Activated CD8-positive, alpha-beta memory T cell treated with anti-CD3 and anti-CD28 coated beads, Interleukin-2, amount 10 ng/mL, durations not matched to agents 7 days and 5 days (primary cell): ENCODE measurements at places on chromosomes 12 and 14. TPM values are rescaled to one million over a fixed set of nuclear protein-coding genes. Genes with fewer than 3 reads are reported as not detected.
A peak's percentile ranks its signal among the peaks of the same experiment; 100 is the strongest.

DNA sequence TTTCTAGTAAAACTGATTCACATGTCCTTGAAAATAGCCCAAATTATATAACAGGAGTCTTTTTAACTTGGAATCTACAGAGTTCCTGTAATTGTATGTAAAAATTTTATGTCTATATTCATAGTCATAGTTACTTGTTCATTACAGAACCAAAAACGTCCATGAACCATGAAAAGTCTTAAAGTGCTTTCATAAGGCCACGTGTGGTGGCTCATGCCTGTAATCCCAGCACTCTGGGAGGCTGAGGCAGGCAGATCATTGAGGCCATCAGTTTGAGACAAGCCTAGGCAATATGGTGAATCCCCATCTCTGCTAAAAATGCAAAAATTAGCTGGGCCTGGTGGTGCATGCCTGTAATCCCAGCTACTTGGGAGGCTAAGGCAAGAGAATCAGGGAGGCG lies 48.4 kb downstream of the GALNT4 start:
- DNase-seq, result no peak

DNA sequence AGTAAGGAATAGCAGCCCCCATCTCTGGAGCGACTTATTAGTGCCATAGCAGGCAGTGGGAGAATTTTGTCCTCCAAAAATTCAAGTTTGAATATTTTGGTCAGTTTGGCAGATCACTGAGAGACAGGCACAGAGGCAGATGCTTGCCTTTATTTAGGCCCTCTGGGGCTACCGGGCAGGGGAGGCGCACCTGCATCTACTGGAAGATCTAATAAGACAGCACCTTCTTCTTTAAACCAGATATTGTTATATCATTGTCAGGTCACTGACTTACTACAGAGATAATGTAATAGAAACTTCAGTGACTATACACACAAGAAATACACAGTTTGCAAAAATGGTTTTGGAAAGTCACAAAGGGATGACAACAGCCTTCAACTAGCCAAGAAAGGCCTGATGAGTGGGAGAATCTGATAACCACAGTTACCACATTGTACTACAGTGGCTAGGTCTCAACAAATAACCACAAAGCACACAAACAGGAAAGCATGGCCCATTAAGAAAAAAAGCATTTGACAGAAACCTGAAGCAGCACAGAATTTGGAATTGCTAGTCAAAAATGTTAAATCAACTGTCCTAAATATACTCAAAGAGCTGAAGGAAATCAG lies 56.8 kb downstream of the CDK17 start:
- DNase-seq, result peak; percentile 50

GRCh38 chr12:132356691-132357622 lies 27.6 kb upstream of the GALNT9 start:
- DNase-seq, result no peak

- no peak for DNase-seq
These were observed 2.9 kb downstream of the MYL2 start for GRCh38 chr12:110917467-110917866.

GRCh38 chr12:71846322-71846940 lies 6.9 kb downstream of the TBC1D15 start:
- DNase-seq, result no peak

ANKRD33 gene
- total RNA-seq, result not detected
